Mesothelial cell of epicardium (in vitro differentiated cells): ENCODE measurements at places on chromosomes 3 and 15. TPM values are rescaled to one million over a fixed set of nuclear protein-coding genes. Genes with fewer than 3 reads are reported as not detected.

DNA sequence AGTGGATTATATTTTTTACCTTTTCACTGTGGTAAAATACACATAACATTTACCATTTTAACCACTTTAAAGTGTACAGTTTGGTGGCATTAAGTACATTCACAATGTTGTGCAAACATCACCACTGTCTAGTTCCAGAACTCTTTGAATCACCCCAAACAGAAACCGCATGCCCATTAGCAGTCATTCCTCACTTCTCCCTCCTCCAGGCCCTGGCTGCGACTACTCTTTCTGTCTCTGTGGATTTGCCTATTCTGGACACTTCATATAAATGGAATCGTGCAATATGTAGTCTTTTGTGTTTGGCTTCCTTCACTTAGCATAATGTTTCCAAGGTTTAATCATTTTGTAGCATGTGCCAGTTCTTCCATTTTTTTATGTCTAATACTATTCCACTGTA is 409.8 kb downstream of the NTRK3 start:
- H3K4me1 ChIP-seq, result no peaks in the 10 kb centered on the region
- no peak for DNase-seq
- no peak overlapping the region for H3K27ac ChIP-seq
- no peak overlapping the region for H3K4me3 ChIP-seq

DNA sequence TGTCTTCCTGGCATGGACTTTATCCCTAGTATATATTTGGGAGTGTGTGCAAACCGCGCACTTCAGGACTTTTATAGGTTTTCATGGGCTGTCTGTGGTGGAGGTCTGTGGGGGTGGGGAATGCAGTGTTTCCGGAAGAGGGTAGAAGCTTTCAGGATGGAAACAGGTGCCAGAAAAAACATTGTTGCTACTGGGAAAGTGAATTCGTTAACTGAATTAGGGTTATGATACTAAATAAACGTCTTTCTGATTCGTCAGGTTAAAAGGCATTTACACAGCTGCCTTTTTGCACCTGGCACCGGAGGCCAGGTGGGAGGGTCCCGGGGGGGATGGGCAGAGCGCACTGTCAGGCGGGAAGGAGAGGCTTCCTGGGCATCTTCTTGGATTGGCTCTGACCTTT is 62.1 kb downstream of the SLCO3A1 start:
- no peak overlapping the region for H3K4me3 ChIP-seq
- DNase-seq, result no peak
- no peaks in the 10 kb centered on the region for H3K4me1 ChIP-seq
- H3K36me3 ChIP-seq, result no peaks in the 10 kb centered on the region
- peaks cover 19% of the 10 kb centered on the region for H3K27me3 ChIP-seq

GRCh38 chr15:71411538-71412482 is 296.5 kb downstream of the THSD4 start:
- no peaks in the 10 kb centered on the region for H3K27me3 ChIP-seq
- H3K27ac ChIP-seq, result peak overlapping the region; percentile 95
- no peak for DNase-seq
- H3K4me3 ChIP-seq, result no peak overlapping the region
- H3K4me1 ChIP-seq, result peaks cover 53% of the 10 kb centered on the region

GRCh38 chr15:101170568-101171350 is 81.1 kb downstream of the CHSY1 start:
- no peak for DNase-seq
- peaks cover 16% of the 10 kb centered on the region for H3K36me3 ChIP-seq

DNA sequence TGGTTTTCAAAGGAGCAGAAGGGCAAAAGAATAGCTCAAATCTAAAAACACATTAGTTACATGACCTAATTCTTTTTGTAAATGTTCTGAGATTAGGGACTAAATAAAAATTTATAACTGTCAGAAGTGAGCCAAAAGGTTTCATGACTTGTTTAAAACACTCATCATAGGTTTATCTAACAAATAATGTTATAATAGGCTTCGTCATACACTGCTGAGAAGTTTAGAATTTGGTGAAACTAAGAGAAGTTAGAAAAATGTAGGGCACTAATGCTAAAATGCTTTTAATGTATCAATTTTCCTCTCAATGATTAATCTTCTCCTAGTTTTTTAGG is 468.8 kb upstream of the CDIN1 start:
- H3K4me1 ChIP-seq, result peaks cover 48% of the 10 kb centered on the region
- DNase-seq, result no peak
- H3K36me3 ChIP-seq, result no peaks in the 10 kb centered on the region
- peak overlapping the region; percentile 91 for H3K27ac ChIP-seq

GRCh38 chr3:107969525-107969924 is 121.3 kb downstream of the CD47 start:
- H3K27ac ChIP-seq, result peak overlapping the region; percentile 91
- H3K36me3 ChIP-seq, result no peaks in the 10 kb centered on the region
- DNase-seq, result no peak
- peaks cover 33% of the 10 kb centered on the region for H3K4me1 ChIP-seq

Gene SMAD3
- 89.9 to 96.2 TPM (median 90.7 TPM) in 3 replicates for total RNA-seq

Gene HCLS1
- 2.9 to 3.2 TPM (median 3.0 TPM) in 3 replicates for total RNA-seq

Gene COPS2
- 79.9 to 92.2 TPM (median 88.3 TPM) in 3 replicates for total RNA-seq

- DNase-seq, result no peak
- H3K4me1 ChIP-seq, result peaks cover 30% of the 10 kb centered on the region
- H3K36me3 ChIP-seq, result no peaks in the 10 kb centered on the region
- peak overlapping the region; percentile 90 for H3K27ac ChIP-seq
- no peak overlapping the region for H3K4me3 ChIP-seq
Measured at GRCh38 chr3:188827576-188827975, 344.2 kb upstream of the TPRG1 start.

Gene GOLGA8M
- total RNA-seq, result 3.0 to 3.9 TPM (median 3.6 TPM) in 3 replicates

Gene RAB43
- total RNA-seq, result 20.8 to 28.1 TPM (median 24.7 TPM) in 3 replicates

- H3K36me3 ChIP-seq, result no peaks in the 10 kb centered on the region
- DNase-seq, result no peak
- H3K27me3 ChIP-seq, result no peaks in the 10 kb centered on the region
- no peak overlapping the region for H3K4me3 ChIP-seq
- H3K4me1 ChIP-seq, result no peaks in the 10 kb centered on the region
Measured at GRCh38 chr3:111237946-111238345, 166.3 kb downstream of the NECTIN3 start.

Gene PEX5L
- total RNA-seq, result 0.04 to 0.32 TPM (median 0.20 TPM) in 3 replicates

DNA sequence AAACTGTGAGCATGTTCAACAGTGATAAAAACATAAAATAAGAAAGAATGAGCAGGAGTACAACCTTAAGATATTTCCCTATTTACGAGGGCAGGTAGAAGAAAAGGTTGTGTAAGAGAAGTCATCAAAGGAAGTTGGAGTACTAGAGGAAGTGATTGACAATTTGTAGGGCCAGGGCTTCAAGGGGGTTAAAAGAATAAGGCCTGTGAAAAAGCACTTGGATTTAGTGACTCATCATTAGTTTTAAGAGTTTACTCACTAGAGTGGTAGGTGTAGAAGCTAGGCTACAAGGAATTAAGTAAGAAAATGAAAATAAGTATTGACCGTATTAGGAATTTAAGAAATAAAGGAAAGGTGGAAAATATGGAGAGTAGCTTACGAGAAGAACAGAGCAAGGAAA is 23.6 kb downstream of the KCNMB3 start:
- no peaks in the 10 kb centered on the region for H3K27me3 ChIP-seq
- no peak for DNase-seq
- H3K4me3 ChIP-seq, result no peak overlapping the region
- H3K36me3 ChIP-seq, result peaks cover 34% of the 10 kb centered on the region

DNA sequence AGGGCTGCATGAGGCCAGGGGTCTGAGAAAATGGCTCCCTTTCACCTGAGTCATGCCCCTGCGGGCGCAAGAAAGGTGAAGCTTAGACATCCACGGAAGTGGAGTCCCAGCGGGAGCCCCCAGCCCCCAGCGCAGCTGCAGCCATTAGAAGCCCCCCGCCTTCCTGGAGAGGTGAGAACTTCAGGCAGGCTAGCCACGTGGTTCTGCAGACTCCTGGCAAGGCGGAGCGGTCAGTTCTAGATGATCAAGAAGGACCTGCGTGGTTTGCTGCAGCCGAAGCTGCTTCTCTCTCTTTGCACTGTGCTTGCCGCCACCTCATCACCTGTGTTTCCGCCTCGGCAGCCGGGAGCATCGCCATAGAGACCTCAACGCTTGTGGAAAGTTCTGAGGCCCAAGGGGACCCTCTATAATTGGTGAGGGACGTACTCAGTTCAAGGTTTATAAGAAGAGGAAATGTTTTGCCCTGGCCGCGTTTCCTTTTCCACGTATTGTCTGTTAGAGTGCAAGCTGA is 15.8 kb upstream of the KCNMB3 start:
- H3K4me1 ChIP-seq, result peaks cover 4% of the 10 kb centered on the region
- no peak overlapping the region for H3K4me3 ChIP-seq
- no peaks in the 10 kb centered on the region for H3K36me3 ChIP-seq
- H3K27ac ChIP-seq, result no peak overlapping the region

Gene LRRC15
- 0.05 TPM in 1 of 3 replicates, not detected in the others for total RNA-seq

- H3K4me3 ChIP-seq, result no peak overlapping the region
- H3K36me3 ChIP-seq, result peaks cover 17% of the 10 kb centered on the region
- no peaks in the 10 kb centered on the region for H3K4me1 ChIP-seq
Measured at GRCh38 chr3:144189044-144189443, 217.4 kb downstream of the DIPK2A start.

DNA sequence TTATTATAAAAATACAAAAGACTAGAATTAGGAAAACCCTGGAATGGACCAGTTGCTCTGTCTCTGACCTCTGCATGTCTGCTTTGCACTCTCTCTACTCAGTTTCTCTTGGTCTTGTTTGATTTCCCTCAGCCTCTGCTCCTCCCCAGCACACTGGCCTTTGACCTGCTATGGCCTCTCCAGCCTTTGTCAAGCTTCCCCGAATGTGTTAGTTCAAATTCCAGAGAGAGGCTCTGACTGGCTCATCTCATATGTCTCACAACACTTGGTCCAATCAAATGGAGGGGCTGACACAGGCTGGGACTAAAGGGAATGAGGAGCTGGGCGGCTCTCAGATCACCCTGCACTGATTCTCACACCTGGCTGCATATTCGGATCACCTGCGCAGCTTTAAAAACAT is 52.4 kb upstream of the CMTM8 start:
- no peak overlapping the region for H3K4me3 ChIP-seq
- H3K4me1 ChIP-seq, result peaks cover 11% of the 10 kb centered on the region
- no peak for DNase-seq
- no peaks in the 10 kb centered on the region for H3K36me3 ChIP-seq

- H3K27me3 ChIP-seq, result no peaks in the 10 kb centered on the region
- no peak overlapping the region for H3K27ac ChIP-seq
- H3K4me1 ChIP-seq, result no peaks in the 10 kb centered on the region
- DNase-seq, result no peak
Measured at GRCh38 chr3:150022381-150023238, 51.9 kb upstream of the PFN2 start.

DNA sequence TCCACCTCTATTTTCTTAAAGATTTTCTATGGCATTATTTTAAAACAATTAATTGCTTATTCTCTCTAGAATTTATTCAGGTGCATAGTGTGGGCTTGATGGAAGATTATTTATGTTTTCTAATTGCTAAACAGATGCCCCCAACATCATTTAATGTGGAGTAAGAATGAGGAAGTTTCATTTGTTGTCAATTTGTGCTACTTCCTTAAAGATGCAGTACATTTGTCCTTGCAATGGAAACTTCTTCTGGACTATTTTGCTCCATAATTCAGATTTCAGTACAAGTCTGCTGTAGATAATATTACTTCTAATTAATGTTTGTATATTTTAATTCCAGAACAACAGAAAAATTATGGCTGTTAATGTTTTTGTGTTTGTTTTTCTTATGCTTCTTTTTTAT is 104.8 kb downstream of the TGFBR2 start:
- H3K4me1 ChIP-seq, result peaks cover 3% of the 10 kb centered on the region
- no peak overlapping the region for H3K27ac ChIP-seq
- DNase-seq, result no peak
- H3K27me3 ChIP-seq, result no peaks in the 10 kb centered on the region
- no peak overlapping the region for H3K4me3 ChIP-seq

Gene GPR156
- total RNA-seq, result 11.4 to 11.8 TPM (median 11.7 TPM) in 3 replicates

Gene PP2D1
- not detected in 3 replicates for total RNA-seq

- DNase-seq, result no peak
- H3K4me3 ChIP-seq, result no peak overlapping the region
- H3K4me1 ChIP-seq, result peaks cover 5% of the 10 kb centered on the region
- H3K27me3 ChIP-seq, result no peaks in the 10 kb centered on the region
- no peaks in the 10 kb centered on the region for H3K36me3 ChIP-seq
Measured at GRCh38 chr3:156808025-156808424, 18.1 kb upstream of the LEKR1 start.

DNA sequence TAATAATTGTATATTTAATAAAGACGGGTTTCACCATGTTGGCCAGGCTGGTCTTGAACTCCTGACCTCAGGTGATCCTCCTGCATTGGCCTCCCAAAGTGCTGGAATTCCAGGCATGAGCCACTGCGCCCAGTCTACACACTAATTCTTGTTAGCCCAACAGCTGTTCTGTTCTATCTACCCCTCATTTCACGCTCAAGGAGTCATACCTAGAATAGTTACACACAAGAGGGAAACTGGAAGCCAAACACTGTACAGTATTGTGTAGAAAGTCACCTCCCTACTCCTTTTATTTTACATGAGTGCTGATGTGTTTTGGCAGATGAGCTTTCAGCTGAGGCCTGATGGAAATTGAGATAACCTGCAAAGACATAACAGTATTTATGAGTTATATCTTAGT is 13.4 kb upstream of the CTDSPL2 start:
- H3K36me3 ChIP-seq, result peaks cover 14% of the 10 kb centered on the region
- H3K4me1 ChIP-seq, result no peaks in the 10 kb centered on the region
- no peak overlapping the region for H3K27ac ChIP-seq
- H3K27me3 ChIP-seq, result no peaks in the 10 kb centered on the region
- no peak overlapping the region for H3K4me3 ChIP-seq
- no peak for DNase-seq

Gene ZNF770
- 76.3 to 77.8 TPM (median 76.8 TPM) in 3 replicates for total RNA-seq

DNA sequence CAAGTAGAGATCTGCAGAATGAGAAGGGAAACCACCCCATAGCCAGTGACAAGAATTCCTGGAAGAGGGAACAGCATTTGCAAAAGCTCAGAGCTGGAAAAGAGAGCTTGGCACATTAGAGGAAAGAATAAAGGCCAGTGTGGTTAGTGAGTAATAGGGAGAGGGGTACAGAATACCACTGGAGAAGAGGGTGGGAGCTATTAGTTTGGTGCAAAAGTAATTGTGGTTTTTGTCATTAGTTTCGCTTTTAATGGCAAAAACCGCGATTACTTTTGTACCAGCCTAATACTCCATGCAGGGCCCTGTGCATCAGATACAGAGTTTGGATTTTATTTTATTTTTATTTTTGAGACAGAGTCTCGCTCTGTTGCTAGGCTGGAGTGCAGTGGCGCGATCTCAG is 9.8 kb downstream of the SLC24A1 start:
- H3K27me3 ChIP-seq, result peaks cover 5% of the 10 kb centered on the region
- H3K4me3 ChIP-seq, result no peak overlapping the region
- DNase-seq, result no peak
- H3K27ac ChIP-seq, result no peak overlapping the region
- no peaks in the 10 kb centered on the region for H3K4me1 ChIP-seq
- no peaks in the 10 kb centered on the region for H3K36me3 ChIP-seq

- no peak overlapping the region for H3K4me3 ChIP-seq
- peaks cover 4% of the 10 kb centered on the region for H3K27me3 ChIP-seq
- H3K4me1 ChIP-seq, result no peaks in the 10 kb centered on the region
- no peaks in the 10 kb centered on the region for H3K36me3 ChIP-seq
Measured at GRCh38 chr15:52083603-52084002, 29.0 kb downstream of the BCL2L10 start.

Gene PRR20G
- not detected in 3 replicates for total RNA-seq
